Stimulated activated CD4-positive, alpha-beta T cell treated with anti-CD3 and anti-CD28 coated beads, Interleukin-4, amount 100 ng/mL, for 4 hours (primary cell): ENCODE measurements at places on chromosomes 6 and 20.

GRCh38 chr6:157155804-157156203, 167.5 kb downstream of the TMEM242 start:
- no peak for DNase-seq

- DNase-seq = no peak
Measured at GRCh38 chr20:62367136-62367632, at the start of gene LAMA5. Gene LAMA5, minus strand, starts transcription at chr20:62367312. Its CDS starts 67 bp downstream, at chr20:62367245.

DNA sequence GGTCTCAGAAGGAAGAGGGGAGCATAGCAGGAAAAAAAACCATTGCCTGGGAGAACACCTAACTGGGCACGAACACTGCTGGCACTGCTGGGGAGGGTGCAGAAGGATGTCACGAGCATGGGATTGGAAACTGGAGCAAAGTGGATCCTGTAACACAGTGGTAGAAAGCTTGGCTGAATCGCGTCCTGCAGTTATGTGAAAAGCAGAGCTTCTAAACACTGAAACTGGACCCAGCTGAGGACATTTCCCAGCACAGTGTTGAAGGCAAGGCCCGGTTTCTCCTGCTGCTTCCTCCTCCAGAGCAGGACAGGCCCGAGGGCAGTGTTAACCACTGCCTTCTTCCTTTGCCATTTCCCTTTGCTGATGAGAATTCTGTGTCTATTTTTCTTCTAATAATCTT, 6.7 kb downstream of the APMAP start:
- DNase-seq = no peak

DNA sequence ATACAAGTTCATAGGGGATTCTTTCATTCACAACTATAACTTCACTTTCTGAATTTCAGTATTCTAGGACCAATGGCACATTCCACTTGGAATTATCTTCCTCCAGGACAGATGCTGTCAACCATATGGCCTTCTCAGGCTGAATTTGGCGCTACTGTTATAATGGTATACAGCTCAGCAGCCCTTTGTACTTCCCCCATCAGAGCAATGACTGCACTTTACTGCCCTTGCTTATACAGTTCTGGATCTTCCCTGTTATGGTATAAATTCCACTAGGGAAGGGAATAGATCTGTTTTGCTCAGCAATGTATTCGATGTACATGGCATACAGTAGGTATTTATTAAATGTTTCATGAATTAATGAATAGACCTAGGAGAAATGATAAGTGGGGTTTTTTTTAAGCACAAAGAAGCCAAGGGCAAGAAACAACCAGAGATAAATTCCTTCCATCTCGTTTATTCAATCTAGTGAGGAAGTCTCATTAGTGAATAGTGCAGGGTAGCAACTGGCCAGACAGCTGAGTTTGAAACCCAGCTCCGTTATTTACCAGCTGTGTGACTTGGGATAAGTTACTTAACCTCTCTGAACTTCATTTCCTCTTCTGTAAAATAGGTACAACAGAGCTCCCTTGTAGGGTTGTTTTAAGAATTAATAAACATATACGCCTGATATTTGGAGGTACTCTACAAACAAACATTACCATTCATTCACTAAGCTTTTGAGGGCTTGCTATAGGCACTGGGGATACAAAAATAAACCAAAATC, 97.1 kb upstream of the PRDM1 start:
- DNase-seq = no peak

DNA sequence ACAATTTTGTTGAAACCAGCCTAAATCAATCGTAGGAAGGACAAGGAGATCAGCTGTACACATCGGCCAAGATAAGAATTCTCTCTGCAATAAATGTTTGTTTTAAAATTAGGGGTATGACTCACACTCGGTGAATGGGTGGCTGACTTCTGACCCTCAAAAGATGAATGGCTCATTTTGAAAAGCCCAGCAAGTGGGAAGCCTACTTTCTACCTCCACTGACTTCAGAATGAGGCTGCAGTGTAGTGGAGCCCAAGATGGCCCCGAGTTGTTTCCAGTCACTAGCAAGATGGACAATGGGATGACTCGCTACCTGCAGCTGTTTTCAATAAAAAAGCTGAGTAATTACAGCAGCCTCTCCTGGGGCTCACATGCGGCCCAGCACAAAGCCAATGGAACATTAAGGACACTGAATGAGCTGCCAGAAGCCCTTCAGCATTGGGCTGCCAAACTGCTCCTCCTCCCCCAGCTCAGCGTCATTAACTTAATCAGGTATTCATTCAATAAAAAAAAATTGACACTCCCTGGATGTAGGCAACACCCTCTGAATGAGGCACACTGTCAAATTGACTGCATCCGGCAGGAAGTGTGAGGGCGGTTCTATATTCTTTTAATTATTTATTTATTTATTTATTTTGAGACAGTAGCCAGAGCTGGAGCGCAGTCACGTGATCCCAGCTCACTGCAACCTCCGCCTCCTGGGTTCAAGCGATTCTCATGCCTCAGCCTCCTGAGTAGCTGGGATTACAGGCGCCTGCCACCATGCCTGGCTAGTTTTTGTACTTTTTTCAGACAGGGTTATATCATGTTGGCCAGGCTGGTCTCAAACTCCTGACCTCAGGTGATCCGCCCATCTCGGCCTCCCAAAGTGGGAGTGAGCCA, 107.3 kb downstream of the GMPR start:
- DNase-seq = no peak

- no peak for DNase-seq
Measured at GRCh38 chr6:168447282-168447681, 6.3 kb downstream of the SMOC2 start.

DNA sequence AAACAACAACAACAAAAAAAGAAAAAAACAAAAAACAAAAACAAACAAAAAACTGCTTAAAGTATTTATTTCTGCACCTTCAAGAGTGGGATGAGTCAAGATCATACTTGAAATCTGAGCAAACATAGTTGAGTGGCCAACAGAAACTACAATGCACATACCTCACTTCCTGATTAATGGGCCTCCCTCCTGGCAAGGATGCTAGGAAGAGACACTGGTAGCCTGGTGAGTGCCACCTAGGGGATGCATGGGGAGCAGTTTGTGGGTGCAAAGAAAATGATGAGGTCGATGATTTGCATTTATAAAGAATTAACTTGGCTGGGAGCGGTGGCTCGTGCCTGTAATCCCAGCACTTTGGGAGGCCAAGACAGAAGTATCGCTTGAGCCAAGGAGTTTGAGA, 808.1 kb downstream of the MAFB start:
- DNase-seq = no peak

DNA sequence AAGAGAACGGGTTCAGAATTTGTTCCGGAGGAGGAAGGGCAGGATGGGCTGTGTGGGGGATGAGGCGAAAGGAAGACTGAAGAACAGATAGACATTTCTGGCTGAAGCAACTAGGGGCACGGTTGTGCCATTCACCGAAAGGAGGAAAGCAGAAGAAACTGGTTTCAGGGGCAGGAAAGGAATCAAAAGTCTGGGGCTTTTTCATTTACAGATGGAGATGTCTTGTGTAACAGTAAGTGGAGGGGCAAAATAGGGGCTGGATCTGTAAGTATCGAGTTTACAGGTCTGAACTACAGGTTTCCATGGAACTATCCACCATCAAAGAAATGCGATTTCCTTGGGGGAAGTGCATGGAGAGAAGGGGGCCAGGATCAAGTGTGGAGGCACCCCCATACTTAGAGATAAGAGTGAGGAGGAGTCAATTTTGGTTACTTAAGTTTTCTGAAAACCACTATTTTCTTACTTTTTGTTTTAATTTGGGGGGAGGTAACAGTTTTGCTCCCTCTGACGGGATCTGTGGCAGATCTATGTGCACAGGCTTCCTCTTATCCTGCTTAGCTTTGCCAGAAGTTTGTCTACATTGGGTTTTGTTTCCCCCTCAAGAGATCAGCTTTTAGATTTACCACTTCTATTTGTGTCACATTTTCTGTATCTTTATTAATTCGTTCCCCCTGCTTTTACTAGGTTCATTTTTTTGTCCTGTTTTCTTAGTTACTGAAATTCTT, 120.1 kb downstream of the SLC23A2 start:
- DNase-seq = no peak

DNA sequence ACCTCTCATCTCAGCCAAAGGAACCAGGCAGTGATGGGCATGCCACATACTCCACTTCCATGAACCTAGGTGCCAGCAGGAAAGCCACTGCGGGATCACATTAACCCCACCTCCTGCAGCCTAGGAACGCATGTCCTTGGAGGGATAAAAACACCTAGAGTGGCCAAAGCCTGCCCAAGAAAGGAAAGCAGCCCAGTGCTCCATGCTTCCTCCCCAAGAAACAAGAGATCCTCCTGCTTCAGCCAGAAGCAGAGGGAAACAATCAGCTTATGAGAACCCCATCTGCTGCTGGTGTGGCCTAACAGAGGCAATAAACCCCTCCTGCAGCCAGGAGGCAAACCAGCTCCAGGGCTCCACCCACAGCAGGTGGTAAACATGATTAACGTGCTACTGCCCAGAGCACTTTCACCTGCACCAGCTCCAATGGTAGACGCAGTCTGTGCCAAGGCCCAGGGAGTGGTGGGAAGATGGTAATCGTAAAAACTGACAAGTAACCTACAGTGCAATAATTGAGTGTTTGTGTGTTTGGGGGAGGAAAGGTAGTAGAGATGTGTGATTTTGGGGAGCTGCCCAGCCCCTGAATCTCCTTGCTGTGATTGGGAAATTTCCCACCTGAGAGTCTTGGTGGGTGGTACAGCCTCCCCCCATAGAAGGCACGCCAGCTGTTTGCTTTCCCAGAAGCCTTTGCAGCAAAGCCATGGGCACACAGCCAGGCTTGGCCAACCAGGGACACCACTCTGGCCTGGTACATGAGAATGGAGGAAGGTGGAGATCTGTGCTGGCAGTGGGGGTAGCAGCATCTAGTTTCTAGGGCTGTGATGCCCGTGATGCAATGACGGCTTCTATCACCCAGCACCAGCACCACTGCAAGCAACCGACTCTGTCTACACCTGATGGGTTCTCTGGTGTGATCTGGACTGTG, 50.6 kb upstream of the TBC1D7 start:
- DNase-seq = no peak

DNA sequence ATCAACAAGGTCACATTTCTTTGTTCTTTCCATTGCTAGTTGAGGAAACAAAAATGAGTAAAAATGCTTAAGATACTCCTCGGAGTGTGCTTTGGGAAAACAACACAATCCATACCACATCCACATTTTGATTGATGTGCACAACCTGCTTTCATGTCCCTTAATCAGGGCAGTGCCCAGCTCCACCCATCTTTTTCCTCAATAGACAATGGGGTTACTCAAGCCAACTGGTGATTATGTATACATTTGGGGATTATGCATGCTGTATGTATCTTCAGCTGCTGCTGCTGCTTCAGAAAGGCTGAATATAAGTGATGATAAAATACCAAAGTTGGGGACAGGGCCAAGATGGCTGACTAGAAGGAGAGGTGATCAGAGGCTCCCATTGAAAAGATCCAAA, 155.2 kb upstream of the VGLL2 start:
- no peak for DNase-seq

DNA sequence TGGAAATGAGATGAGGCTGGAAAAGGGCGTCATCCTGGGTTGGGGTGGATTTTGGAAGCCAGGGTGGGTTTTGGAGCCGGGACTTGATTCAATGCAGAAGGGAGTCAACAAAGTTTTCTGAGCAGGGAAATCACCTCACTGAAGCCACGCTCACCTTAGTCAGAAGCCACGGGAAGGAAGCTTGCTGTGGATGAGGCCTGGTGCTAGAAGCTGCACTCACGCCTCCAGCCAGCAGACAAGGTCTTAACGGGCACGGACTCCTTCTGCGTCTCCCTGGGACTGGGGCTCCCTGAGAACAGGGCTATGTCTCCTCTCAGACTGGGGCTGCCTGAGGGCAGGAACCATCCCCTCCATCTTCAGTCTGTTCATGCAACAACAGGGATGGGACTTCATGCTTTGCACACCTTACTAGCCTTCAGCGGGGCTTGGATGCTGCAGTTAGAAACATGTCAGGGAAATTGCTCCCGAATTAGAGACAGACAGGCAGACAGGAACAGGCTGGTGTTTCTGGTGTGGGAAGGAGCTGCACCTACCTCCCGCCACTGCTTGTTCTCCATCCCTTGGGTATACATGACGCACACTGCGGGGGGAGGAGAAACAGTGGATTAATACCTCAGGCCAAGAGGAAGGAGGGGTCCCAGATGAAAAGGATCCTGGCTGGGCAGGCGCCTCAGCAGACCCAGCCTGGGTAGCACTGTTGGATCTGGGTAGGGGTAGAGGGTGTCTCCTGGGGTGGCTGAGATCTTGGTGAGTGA, 17.5 kb downstream of the CPNE5 start:
- DNase-seq = no peak

DNA sequence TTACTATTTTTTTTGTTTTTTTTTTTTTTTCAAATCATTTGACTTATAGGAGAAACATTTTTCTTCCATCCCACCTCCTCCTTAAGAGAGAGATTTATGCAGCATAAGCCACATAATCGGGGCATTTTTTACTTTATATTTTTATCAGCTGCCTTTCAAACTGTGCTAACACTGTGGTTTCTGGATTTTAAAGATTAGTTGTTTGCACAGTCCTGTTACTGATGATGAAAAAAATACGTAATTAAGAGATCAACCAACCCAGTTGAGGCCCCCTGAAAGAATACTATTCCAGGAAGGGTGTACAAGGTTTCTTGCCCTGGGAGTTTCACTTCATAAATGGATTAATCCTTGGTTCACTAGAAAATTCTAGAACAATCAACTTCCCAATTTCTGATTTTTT, 68.3 kb downstream of the MMS22L start:
- no peak for DNase-seq

GRCh38 chr6:116528133-116528532, 16.7 kb downstream of the CALHM5 start:
- no peak for DNase-seq

DNA sequence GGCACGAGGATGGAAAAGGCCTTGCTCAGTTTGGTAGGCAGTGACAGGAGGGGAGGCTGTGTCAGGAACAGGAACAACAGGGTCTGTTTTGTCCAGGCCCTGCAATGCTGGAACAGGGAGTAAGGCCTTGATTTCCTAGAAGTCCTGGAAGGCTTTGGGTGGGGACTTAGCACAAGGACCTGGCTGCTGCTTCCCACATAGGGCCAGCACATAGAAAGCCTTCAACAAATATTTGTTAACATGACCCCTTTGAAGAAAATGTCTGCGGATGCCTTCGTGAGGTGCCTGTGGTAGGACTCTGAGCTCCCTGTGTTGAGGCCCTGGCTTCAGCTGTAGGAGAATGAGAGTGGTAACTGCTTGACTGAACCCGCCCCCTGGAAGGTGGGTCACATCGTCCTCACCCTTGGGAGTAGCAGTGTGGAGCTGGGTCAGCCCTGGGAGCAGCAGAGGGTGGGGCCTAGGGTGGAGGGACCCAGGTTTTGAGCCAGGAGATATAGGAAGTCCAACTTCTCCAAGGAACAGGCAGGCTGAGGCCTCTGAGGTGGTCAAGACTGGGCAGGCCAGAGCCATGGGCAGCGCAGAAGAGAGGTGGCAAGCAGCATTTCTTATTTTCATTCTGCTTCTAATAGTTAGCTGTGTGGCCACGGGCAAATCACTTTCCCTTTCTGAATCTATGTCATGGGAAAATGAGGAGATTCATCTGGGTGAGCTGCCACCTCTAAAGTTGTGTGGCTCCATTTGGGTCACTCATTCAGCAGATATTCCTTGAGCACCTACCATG, 50.0 kb downstream of the CNBD2 start:
- DNase-seq = no peak

GRCh38 chr6:87944541-87944954, 103.1 kb upstream of the SPACA1 start:
- no peak for DNase-seq

- DNase-seq = no peak
Measured at GRCh38 chr6:167858086-167858591, 31.4 kb downstream of the AFDN start.
